ENCODE measurements at places on chromosomes 6 and 20.

GRCh38 chr6:1215023-1215422 lies 96.9 kb upstream of the FOXQ1 start:
- DNase-seq: no peak

- peak; percentile 32 for DNase-seq
These were observed 476.8 kb upstream of the AGPAT4 start for GRCh38 chr6:161750686-161751085.

DNA sequence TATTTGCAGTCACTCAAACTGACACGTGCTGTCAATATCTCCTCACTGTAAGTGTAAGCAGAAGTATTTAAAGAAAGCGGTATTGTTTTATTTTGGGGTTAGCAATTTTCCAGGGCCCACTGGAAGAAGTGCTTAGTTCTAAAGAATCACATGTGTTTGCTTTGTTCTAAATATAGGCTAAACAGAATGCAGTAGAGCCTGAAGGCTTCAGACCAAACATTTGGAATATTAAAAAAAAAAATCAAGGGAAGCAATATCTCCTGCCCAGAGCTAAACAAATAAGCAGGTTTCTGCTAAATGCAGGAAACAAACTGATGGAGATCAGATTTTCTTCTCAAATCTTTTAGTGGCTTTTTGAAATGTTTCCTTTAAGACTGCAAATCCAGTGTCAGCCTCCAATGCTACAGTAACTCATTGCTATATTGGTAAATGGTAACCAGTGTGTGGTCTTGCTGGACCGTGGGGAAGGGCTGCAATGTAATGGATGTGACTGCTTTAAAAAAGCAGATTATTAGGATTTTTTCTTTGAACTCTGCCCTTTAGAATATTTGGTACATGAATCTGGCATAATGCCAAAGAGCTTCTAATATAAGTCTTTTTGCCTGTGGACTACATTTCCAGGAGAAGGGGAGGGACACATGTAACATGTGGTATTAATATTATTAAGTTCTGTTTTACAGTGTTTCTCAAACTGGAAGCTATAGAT lies 317.1 kb upstream of the FERMT1 start:
- no peak for DNase-seq

GRCh38 chr6:91879386-91879995 lies 1292.6 kb upstream of the MAP3K7 start:
- no peak for DNase-seq

- DNase-seq: no peak
These were observed 518.3 kb upstream of the JAG1 start for GRCh38 chr20:11192106-11192505.

DNA sequence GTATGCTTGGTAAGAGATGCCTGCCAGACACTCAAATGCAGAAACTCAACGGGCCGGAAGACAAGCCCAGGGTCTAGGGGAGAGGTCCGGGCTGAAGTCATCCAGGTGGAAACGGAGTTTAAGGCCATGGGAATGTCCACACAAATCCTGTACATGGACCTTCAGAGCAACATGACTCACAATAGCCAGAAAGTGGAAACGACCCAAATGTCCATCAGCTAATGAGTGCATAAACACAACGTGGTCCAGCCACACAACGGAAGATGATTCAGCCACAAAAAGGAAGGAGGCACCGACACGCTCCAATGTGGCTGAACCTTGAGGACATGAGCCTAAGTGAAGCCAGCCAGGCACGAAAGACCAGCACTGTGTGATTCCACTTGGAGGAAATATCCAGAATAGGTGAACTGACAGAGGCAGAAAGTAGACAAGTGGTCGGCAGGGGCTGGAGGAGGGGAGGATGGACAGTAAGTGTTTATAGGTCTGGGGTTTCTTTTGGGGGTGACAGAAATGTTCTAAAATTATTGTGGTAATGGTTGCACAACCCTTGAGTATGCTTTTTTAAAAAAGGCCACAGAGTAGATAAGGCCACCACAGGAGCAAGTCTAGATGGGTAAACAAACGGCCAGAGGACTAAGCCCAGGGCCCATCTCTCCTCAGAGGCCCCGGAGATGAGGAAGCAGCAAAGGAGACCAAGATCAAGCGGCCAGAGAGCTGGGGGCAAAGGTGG lies 105.6 kb downstream of the PREX1 start:
- DNase-seq: peak; percentile 63

DNA sequence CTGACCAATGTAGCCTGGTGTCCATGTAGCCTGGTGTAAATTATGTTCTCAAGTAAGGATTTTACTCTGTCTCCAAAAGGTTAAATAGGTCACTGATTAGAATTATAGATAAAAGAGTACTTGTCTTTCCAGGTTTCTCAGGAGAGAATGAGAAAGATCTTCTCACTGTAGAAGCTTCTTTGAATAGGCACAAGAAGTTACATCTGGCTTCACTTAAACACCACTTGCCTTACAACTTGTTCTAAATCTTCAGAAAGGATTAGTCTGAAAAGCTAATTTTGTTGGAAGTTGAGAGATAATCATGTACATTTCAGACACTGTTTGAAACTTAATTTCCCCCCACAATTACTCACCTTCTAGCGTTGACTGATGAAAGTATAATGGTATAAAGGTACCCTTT lies 275.3 kb downstream of the FARS2 start:
- DNase-seq: no peak

DNA sequence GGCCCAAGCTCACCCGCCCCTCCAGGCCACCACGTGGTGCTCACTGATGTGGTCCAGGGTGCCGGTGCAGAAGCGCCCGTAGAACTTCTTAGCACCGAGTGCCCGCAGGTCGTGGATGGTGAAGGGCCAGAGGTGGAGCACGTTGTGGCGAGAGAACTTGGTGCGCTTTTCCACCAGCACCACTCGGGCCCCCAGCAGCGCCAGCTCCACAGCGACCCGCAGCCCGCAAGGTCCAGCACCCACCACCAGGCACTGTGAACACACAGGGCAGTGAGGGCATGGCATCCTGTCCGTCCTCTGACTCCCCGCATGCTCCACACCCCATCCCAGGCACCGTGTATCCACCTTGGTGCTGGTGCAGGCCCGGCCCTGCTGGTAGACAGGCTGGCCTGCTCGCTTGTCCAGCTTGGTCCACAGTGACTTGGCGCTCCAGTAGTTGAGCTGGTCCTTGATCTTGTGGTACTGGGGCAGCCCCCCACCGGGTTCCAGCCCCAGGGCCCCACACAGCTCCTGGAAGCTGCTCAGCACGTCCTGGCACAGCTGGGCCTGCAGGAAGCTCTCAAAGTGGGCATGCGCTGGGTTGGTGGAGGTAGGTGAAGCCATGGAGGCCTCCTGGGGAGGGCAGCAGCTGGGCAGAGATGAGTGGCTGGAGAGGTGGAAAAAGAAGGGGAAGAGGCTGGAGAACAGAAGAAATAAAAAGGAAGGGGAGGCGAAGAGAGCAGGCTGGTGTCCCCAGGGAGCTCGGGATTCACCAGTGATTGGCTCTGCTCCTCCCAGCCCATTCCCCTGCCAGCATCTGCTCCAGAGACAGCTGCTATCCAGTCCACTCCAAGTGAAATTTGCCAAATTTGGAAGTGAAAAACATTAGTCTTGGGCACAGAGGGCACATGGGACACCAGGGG lies 1.7 kb downstream of the MICAL1 start:
- no peak for DNase-seq

GRCh38 chr20:63702036-63702665 lies 5.6 kb downstream of the ARFRP1 start:
- no peak for DNase-seq

DNA sequence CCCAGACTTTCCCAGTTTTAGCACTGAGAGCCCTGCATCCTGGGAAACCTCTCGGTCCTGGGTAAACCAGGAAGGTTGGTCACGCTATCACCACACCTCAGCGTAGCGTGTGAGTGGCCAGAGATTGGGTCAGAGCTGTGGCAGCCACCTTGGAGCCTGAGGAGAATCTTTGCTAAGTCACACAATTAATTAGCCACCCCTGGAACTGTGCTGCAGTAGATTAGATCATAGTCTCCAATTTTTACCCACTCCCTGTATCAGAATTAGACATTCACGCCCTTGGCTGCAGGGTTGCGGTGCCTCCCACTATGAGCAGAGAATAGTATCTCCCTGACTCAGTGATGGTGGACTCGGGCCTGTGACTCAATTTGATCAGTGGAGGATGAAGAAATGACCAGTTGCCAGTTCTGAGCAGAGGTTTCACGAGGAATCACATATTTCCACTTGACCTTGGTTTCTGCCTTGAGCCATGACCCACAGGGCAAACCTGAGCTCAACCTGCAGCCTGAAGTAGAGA lies 6.0 kb upstream of the PTGIS start:
- peak; percentile 45 for DNase-seq

DNA sequence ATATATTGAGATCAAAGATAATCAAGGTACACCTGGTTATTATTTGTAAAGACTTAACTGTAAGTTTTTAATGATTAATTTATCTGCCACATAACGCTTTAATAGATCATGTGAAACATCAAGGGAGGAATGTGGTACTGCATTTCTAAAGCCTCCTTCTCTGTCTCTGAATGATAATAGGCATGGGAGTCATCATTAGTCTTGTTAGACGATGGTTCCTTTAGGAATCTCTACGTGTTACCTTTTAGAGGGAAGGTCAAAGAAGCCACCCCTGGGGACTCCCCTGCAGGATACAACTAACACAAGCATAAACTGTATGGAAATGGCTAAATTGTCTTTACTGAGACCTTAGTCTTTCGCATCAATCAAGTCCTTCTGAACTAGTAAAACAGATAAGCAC lies 173.6 kb upstream of the MCHR2 start:
- no peak for DNase-seq

DNA sequence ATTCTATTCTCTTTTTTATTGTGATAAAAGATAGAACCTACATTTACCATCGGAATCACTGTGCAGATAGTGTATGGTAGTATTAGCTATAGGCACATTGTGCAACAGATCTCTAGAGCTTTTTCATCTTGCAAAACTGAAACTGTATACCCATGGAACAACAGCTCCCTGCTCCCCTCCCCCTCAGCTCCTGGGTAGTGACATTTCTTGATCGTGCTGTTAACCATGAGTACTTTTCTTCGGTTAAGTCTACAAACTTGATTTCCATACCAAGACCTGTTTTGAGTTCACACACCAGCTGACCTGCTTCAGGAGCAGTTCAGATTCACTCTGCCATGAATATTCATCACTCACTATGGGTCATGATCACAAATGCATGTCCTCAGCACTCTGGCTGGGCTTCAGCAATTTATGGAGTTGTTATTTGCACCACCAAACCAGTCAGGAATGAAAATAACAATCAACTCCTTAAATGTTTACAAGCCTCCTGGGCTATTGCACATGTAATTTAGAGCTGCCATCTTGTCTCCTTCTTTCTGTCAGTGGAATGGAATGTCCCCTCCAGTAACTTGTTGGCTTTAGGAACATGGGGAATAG lies 32.8 kb downstream of the PRDM1 start:
- DNase-seq: no peak

DNA sequence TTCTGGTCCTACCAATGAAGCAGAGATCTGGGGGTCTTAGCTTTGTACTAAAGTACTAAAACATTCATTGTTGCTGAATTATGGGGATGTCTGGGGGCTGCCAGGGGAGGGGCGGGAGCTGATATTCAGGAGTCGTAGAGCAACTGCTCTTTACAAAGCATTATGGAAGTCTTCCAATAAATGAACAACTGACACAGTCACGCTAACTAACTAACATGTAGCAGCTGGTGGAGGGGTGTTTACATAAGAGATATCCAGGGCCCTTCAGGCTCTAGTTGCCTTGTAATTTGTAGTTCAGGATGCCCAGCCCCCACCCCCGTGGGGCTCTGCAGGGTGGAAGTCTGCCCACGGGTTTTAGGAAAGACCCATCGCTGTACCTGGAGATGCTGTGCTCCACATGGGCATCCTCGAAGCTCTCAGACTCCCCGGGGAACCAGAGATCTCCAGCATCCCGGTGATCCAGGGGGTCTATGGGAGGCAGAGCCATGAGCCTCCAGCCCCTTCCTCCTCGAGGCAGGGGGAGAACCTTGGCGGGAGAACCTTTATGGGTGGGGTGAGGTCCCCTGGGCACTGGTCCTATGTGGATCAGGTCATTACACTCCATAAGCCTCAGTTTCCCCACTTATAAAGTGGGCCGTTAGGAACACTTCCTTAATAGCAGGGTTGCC lies 3.4 kb downstream of the TREM2 start:
- DNase-seq: no peak

GRCh38 chr6:95819939-95820338 lies 195.8 kb upstream of the FUT9 start:
- no peak for DNase-seq

DNA sequence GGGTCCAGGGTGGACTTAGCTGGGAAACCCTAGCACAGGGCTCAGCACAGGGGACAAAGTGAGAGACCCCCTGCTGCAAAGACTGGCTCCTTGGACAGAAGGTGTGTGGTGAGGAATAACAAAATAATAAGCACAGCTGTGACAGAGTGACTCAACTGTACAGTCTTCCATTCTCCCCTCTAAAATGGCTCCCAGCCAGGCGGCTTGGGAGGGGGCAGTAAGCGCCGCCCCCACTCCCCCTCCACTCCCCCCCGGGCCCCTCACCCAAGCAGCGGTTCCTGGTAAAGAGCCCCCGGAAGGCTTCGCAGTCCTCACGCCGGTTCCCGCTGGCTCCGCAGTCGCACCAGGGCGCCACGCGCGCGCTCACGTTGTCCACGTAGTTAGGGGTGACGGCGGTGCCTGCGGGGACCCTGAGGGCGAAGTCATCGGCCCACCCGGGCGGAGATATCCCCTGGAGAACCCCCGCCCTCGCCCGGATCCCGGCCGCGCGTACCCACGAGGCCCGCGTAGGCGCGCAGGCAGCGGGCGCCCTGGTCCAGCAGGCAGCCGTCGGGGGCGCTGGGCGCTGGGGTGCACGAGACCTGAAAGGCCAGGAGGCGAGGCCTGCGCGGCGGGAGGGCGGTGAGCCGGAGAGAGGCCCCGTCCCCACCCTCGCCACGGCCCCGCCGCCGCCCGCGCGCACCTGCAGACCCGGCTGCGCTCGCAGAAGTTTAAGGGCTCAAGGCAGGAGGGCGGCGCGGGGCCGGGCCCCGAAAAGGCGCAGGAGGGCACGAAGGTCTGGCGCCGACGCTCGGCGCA lies 2.7 kb downstream of the GFRA4 start:
- no peak for DNase-seq

GRCh38 chr6:25583099-25583498 lies 68.9 kb upstream of the SCGN start:
- no peak for DNase-seq

DNA sequence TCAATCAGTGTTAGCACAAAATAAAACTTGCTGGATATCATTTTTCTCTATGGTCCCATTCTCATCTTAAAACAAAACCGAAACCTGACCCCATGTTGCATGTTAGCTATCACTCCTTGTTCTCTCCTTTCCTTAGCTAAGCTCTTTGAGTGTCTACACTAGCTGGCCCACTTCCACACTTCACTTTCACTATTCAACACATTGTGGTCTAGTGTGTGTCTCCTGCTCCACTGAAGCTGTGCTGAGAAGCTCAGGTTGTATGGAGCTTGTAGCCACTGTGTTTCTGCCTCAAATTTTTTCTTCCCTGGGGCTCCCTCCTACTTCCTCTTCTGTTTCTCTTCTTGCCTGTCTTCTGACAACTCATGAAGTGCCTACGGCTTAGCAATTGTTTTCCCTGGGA lies 223.0 kb downstream of the NKAIN2 start:
- no peak for DNase-seq

- DNase-seq: no peak
These were observed 83.5 kb upstream of the SULF2 start for GRCh38 chr20:47868744-47869143.

All from ELR (cell line).